Ascending aorta (tissue), 2 donors: ENCODE measurements at places on chromosomes 6 and 20.

GRCh38 chr20:50731930-50732690, 730 bp downstream of the PARD6B start:
- DNase-seq: no peak

DNA sequence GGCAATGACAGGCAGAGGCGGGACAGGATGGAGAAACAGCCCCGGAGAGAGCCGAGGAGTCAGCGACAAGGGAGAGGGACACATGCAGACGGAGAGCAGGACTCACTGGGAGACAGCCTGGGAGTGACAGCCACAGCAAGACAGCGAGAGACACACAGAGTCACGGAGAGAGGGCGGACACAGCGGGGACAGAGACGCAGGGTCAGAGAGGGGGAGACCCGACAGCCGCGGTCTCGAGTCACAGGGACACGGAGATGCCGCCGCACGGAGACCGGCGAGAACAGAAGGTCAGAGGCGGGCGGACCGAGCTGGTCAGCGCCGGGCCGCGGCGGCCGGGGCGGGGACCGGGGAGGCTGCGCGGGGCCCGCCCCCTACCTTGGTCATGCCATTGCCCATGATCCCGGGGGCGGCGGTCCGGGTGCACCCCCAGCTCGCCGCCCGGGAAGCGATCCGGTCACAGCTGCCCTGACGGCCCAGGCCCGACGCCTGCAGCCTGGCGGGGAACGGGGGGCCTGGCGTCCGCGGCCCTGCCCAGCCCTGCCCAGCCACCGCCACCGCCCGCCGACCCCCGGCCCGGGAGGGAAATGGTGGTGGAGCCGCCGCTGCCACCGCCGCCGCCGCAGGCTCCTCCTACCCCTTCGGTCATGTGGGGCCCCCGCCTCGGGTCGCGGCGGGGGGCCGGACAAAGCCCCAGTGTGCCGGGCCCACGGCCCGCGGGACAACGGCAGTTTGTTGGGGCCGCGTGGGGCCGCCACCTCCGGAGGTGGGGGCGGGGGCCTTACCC, at the start of the genes DUSP15 and TTLL9:
DUSP15 (minus strand) TSS at position 586 of the 784 bp plus-strand sequence; CDS start at position 396, 190 bp downstream.
TTLL9 (plus strand) TSS at position 693 of the 784 bp plus-strand sequence. CDS start 493 bp downstream, outside the sequence.
- DNase-seq: no peak

GRCh38 chr6:111829998-111830397, 43.3 kb downstream of the FYN start:
- DNase-seq: no peak

DNA sequence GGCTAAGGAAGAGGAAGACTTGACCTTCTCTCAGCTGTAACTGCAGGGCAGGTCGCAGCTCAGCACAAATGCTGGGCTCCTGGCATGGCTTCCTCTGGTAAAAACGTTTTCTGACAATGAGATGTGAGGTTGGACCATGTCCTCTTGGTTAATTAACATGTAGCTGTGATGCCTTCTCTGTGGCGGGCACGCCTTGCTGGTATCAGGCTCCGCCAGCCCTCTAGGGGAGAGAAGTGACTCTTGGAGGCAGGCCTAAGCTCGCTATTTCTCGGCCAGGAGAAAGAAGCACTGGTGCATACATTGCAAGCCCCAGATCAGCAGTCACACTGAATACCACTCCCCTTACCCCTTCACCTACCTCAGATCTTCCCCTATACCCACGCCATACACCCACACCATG, 65.0 kb downstream of the QRSL1 start:
- no peak for DNase-seq
